Urothelium cell line (cell line): ENCODE measurements at places on chromosomes 6 and 20.

DNA sequence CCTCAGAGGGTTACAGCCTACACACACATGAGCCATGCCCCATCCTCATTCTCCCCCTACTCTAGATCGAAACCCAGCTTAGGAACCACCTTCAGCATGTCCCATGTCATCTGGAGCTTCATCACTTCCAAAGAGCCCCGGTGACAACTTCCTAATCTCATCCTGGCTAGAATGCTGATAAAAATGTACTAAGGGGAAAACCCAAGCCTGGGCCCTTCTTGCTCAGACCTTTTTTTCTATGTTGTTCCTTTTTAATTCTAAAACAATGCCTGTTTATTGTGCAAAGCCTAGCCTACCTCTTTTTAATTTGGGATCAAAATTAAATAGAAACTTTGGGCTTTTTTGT is 44.1 kb upstream of the NT5E start:
- DNase-seq: no peak

DNA sequence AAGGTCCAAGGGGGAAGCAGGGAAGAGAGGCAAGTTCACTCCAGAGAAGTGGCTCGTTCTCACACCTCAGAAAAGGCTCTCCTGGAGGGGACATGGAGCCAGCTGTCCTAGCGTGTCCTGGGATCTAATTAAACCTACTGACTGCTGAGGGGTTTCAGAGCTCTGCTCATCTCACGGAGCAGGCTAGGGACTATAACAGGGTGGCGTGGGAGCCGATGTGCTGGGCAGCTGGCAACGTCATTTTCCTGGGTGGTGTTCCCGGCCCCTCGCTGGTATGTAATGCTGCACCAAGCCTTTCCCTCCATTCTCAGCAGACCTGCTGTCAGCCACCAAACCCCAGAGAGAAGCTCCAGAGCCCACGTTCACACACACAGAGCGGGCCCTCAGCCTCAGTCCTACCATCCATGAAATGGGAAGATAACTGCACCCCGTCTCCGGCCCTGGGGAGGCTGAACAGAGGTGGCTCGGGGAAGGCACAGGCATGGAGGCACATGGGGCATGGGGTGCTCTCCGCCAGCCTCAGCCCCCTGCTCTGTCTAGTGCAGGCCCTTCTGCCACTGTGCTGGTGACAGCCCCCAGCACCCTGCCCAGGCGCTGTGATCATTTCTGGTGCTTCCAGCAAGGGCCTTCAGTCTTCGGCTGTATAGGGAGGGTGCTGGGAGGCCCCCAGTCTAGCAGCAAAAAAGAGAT is 1.9 kb downstream of the CST7 start:
- DNase-seq: no peak

GRCh38 chr20:33679758-33680485 is 5.7 kb upstream of the NECAB3 start:
- no peak for DNase-seq

DNA sequence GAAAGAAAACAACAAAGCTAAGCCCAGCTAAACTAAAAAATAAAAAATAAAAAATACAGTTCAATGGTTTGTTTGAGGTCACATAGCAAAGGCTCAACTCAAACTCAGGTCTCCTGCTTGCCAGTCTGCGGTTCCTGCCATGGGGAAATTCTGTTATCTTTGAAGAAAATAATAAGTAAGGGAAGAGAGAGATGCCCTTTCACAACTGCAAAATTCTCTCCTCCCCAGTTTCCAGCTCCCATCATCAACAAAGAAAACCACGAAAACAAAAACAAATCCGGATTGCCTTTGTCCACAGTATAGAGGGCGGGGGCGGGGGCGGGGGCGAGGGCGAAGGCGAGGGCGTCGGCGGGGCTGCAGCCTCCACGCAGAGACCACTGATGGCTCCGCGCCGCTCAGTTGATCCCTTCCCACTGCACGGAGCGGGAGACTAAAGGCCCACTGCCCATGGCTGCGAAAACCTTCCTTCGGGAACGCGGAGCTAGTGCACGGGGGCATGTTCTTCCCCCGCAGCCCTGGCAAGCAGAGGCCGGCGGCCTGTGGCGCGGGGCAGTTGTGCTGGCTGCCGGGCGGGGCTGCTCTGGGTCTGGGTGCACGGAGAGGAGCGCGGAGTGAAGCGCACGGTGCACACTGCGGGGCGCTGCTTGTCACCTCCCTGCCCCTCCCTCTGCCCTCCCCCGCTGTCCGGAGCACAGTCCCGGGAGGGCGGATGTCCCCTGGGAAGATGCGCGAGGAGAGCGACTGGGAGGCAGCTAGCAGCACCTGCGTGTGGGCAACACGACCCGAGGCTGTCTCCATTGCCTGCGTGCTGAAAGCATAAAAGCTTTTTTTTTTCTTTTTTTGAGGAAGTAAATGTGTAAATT is 54.1 kb upstream of the TPD52L1 start:
- peak; percentile 84 for DNase-seq

DNA sequence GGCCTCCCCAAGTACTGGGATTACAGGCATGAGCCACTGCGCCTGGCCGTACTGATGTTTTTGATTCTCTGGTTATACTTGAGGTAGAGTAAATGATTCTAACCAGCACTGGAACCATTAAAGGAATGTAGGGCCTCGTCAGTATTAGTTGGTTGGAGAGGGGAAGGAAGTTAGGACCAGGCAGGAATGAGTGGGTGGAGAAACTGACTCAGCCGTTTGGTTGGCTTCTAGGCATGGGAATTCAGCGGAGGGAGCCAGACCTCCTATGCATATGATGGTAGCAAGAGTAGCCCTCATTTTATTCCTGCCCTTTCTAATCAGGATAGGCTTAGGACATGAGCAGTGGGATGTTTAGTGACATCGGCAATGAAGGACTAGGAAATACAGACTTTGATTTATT is 19.0 kb upstream of the SERINC3 start:
- peak; percentile 66 for DNase-seq

DNA sequence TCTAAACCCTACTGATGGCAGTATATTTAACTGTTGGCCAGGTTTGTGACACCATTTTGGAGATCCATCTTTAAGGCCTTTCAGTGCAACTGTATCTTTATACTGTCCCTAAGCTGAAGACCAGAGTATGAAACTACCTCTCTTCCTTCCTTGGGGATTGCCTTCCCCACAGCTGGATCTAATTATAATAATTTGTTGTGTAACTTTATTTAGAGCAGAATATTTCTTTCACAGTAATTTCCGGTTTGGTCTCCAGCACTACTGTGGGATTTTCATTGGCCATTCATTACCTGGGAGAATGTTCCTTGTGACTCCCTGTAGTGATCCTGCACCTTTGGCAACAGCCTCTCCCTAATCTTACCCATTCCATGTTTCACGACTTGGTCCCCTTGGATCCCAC is 75.2 kb downstream of the AKAP7 start:
- DNase-seq: no peak

GRCh38 chr6:106512048-106512967 is 117.0 kb downstream of the RTN4IP1 start:
- no peak for DNase-seq

- no peak for DNase-seq
These were observed 20.0 kb downstream of the MAPK13 start for GRCh38 chr6:36150283-36150682.

GRCh38 chr6:111530218-111530617 is 47.2 kb upstream of the REV3L start:
- no peak for DNase-seq

DNA sequence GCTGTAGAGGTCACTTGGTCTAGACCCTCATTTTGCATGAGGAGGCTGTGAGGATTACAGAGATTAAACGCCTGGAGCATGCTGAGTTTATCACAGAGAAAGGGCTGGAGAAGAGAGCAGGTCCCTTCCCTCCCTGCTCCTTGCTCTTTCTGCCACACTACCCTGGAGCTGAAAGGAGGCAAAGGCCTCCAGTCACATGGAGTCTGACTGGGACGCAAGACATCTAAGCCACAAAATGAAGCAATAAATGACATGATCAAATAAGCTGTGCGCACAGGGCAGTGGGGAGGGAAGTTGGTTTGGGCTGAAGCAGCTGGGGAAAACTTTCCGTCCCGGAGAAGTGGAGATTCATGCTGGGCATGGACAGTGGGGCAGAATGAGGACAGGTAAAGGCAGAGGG is 33.3 kb downstream of the ATXN1 start:
- DNase-seq: no peak

- no peak for DNase-seq
These were observed 914.1 kb upstream of the GJE1 start for GRCh38 chr6:141218583-141218982.

- DNase-seq: no peak
These were observed 66.4 kb upstream of the FABP7 start for GRCh38 chr6:122713138-122713537.

- no peak for DNase-seq
These were observed 37.5 kb downstream of the YTHDF1 start for GRCh38 chr20:63178446-63178820.

DNA sequence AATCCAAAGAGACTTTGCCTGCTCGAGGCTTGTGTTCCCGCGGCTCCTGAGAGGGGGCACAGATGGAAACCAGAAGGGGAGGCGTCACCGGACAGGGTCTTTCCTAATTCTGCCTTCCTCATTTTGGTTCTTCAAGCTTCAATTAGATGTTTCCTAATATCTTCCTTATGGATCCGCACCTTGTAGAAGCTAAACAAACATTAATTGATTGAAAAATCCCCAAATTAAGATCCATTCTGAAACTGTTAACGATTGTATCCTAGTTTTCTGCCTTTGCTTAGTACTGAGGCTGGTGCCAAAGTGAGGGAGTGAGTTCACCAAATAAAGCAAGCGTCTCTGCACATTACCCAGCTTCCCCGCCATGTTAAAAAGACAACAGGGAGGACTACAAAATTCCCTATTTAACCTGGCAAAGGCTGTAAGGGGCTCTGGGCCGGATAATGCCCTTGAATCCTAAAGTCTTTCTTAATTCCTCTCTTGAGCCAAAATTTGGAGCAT is 123.2 kb downstream of the GPX5 start:
- peak; percentile 18 for DNase-seq

DNA sequence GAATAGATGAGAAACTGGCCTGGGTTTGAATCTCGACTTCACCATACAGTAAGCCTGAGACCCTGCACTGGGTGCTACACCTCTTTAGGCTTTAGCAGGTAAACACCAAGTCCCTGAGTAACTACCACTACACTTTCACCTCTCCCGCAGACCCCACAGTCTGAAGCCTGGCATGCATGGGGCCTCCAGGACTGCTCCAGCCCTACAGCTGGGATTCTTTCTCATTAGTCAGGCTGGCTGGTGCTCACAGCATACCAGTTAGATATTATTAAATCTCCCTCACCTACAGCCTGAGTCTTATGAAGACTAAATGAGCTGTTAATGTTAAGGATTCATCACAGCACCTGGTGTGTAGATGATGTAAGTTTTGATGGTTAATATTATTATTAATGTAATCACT is 388.7 kb downstream of the ARHGAP18 start:
- no peak for DNase-seq

DNA sequence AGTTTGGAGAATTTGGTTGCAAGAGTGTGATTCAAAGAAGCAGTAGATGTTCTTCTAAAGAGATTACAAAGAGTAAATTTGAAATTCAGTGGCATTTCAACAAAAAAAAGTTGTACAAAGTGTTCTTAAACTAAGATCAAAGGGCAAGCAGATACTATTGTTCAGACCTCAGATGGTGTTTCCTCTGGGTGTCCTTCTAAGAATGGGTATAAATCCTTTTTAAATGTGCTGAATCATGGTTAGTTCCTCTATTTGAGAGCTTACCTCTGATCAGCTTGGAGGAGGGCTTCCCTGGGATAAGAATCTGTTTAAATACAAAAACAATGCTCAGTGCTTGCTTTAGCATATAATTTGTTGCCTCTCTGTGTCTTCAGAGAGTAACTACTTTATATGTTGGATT is 6.3 kb downstream of the BMP6 start:
- no peak for DNase-seq
